Activated CD8-positive, alpha-beta memory T cell treated with anti-CD3 and anti-CD28 coated beads, Interleukin-2, amount 10 ng/mL, durations not matched to agents 7 days and 5 days (primary cell): ENCODE measurements at places on chromosomes 7 and 10. TPM values are rescaled to one million over a fixed set of nuclear protein-coding genes. Genes with fewer than 3 reads are reported as not detected.

ERLIN1 gene
- total RNA-seq: 17.5 TPM

CYP3A7 gene
- not detected for total RNA-seq

C10orf105 gene
- total RNA-seq: 0.18 TPM

GNG11 gene
- not detected for total RNA-seq

ANKRD2 gene
- 0.26 TPM for total RNA-seq

MYOZ1 gene
- total RNA-seq: not detected

MKX gene
- total RNA-seq: not detected

PHKG1 gene
- 1.8 TPM for total RNA-seq

TEX36 gene
- not detected for total RNA-seq

FANK1 gene
- total RNA-seq: not detected

OR6V1 gene
- not detected for total RNA-seq

IL6 gene
- total RNA-seq: not detected

CLEC2L gene
- total RNA-seq: not detected

ASIC3 gene
- total RNA-seq: 5.3 TPM
